Testis (tissue), 5 donors: ENCODE measurements at places on chromosomes 5 and 9.

- DNase-seq, result no peak
Observed at GRCh38 chr5:179314606-179315355, 30.5 kb downstream of the ADAMTS2 start.

- no peak for DNase-seq
Observed at GRCh38 chr5:124996023-124996763, 249.8 kb upstream of the ZNF608 start.

DNA sequence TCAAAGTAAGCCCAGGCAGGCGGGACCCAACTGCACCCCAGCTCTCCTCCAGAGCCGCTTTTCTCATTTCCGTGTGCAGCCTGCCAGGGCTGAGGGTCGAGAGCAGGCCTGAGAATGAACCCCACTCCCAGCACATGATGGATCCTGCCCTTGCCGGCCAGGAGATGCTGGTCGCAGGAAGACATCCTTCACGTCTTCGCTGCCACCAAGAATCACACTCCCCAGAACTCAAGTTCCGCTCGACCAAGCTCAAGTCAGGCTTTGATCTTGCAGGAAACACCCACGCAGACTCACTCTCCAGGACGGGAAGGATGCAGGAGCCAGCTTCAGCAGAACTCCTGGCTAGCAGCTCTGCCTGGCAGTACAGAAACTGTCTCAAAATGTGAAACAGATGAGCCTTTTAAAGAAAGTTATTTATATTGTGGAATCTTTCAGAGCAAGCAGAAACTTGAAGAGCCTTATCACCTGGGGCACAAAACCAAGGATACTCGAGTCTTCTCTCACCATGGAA lies 102.4 kb downstream of the ROR2 start:
- DNase-seq, result peak; percentile 41

DNA sequence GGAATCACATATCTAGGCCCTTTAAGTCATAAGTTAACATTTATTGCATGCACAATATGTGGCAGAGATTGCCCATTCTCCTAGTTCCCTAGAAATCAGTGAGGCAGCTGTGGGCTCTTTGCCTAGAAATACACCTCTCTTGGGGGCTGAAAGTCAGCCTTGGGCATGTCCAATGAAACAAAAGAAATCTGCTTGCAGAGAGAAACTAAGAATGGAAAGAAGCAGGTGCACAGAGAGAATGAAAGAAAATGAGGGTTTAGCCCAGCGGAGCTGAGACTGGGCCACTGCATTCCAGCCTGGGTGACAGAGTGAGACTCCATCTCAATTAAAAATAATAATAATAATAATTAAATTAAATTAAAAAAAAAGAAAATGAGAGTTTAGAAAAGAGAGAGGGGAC lies 57.3 kb upstream of the DAB2 start:
- DNase-seq, result no peak

DNA sequence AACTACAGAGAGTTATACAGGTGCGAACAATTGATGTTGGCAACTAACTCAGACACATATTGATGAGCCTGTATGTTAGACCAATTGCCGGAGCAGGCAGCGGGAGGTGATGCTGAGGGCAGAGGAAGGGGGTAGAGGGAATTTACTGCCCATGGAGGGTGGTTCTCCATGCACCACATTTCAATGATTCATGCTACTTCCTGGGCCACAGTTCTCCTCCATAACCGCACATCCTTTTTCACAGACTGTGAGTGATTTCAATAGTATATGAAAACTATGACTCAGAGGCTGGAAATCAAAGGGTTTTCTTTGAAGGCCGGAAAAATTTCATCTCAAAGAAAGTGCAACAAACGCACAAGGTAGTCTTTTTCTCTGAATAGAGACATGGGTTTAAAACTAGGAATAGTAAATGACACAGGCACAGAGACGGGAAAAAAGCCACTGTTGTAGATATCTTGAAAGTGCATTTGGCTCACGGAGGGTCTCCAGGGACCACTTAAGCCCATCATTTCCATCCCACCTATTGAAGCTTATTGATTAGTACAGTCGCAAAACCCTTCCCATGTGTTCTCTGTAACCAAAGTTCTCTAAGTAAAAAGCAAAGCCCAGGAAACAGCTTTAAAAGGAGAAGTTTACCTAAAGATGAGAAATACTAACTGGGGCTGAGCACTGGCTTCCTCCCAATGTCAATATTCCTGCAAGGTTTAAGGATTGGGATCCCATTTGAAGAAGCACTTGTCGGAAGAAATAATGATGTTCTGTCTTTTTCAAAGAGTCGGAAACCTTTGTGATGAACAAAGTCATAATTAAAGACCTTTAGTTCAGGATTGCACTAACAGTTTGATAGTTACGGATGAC lies 28.0 kb upstream of the ADAM19 start:
- no peak for DNase-seq

DNA sequence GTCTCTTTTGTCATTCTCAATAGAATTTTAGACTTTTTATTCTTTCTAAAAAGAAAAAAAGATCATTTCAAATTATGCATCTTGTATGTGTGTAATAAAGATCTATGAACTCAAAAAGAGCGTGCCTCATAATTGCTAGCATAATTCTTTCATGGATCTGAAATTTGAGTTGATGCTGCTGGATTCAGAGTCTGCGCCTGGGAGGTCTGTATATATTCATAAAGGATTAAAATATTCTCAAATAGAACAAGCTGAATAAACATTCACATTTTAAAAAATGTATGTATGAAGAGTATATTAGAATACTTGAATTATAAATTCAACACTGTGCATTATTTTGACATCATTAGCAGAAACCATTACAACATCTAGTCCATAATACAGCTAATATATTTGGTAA lies 297.8 kb upstream of the GRAMD2B start:
- no peak for DNase-seq

DNA sequence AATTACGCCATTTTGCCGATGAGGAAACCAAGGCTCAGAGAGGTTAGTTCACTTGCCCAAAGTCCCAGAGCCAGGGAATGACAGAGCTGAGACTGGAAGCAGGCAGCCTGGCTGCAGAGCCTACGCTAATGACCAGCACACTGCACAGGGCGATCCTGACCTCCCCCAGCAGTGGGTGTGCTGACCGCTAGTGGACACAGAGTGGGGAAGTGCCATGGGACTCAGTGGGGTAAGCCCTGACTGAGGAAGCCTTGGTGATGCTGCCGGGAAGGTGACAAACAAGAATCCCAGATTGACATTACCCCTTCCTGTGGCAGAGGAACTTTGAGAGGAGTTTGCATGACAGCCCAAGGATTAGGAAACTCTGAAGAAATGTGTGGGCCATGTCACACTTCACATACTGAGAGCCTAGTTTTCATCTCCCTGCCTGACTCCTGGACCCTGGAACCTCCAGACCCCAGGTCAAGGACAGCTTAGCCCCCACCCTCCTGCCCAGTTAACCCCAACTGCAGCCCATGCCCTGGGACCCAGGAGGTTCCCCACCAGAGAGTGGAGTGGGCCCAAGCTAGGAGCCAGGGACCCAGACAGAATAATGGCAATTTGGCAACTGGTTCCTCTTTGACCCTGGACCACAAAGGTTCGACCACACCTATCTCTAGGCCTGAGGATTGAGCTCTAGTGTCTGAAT lies 19.7 kb upstream of the CSF1R start:
- DNase-seq, result no peak

DNA sequence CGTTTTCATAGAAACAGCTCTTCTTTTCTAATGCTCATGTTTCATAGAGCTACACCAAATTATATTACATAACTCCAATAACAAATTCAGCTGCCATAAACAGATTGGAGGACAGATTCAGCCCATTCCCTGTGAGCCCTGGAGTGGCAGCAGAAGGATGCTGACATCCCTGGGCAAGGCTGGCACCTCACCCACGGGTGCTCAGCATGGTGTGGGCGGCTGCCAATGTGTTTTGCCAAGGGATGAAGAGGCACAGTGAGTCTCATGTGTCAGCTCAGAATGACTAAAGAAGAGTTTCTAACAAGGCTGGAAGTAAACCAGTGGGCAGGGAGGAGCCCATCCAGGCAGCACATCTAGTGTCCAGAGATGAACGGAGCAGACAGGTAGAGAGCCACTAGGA lies 127.1 kb upstream of the ICE1 start:
- no peak for DNase-seq

DNA sequence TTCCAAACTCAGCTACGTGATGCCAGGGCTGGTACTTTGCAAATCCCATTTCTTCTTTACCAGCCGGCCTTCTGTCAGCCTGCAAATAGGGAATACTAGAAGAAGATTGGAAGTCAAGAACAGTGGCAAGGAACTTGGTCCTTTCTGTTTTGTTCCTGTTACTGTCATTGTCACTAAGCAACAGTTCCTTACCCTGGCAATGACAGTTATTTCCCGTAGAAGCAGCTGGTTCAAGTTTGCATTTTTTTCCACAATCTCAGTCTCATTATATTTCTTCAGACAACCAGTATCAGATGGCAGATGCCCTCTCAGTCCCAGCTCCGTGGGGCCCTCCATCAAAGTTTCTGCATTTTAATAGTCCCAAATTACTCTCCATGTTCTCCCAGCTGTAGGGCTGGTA lies 9.1 kb upstream of the C1QTNF2 start:
- no peak for DNase-seq

DNA sequence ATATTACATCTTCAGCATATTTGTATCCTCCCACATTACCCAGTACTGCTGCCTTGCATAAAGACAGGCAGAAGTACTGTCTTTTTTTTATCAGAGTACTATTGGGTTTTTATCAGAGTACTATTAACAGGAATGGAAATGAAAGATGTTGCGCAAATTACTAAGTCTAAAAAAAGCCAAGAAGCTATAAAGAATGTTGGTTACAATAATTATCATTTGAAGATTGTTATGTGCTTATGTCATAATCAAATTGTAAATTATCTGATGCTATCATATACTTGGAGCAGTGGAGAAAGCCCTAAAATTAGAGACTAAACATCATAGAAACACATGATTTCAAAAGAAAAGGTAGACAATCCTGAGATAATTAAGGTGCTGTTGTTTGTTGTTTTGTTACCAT lies 188.8 kb downstream of the CCDC192 start:
- no peak for DNase-seq

DNA sequence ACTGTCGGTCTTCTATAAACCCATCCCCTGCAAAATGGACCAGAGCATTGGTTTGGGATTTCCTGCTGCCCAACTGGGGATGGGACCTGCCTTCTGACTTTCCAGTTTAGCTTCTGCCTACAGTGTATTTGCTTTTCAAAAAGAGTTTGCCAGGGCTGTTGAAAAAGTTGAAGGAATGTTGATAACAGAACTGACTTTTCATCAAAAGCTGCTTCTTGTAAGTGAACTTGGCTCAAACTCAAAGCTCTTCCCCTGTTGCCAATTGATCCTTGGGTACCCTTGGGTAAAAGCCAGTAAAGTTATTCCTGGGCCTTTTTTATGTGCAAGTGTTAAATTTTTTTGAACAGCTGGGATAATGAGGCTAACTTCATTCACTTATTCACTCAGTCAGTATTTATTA lies 142.9 kb upstream of the SLC30A5 start:
- peak; percentile 36 for DNase-seq

DNA sequence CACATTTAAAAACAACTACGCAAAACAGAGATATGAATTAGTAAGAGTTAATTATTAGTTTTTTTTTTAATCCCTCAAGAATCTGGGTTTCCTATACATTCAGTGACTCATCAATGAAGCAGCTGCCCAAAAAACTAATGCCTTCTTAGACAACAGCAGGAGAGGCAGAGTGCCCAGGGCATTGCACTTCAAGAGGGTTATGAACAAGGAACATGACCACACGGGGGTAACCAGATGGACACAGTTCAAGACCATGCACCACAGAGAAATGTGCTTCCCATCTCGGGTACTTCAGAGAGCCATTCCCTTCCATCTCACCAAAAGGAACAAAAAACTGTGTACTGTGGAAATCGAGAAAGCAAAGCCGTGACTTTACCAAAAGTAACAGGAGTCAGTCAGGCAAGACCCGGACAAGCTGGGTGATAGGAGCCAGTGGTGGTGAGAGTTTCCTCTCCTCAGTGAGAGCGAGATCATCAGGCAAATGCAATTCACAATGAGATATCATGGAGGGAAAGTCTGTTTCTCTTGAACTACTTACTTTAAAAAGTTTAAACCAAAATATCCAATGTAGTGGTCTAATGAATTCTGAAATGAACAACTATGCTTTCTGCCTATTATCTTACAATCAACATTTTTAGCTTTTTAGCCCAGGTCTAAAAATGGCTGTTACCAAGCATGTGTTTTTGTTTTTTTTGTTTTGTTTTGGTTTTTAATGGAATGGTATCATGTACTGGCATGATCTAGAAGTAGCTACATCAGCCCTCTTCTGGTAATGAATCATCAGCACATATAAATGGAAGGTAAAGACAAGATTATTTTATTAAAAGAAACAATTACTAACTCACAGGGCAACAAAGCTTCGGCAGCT lies 192.1 kb downstream of the TSSK1B start:
- no peak for DNase-seq

GRCh38 chr9:18423791-18424531 lies 50.0 kb upstream of the ADAMTSL1 start:
- DNase-seq, result no peak

DNA sequence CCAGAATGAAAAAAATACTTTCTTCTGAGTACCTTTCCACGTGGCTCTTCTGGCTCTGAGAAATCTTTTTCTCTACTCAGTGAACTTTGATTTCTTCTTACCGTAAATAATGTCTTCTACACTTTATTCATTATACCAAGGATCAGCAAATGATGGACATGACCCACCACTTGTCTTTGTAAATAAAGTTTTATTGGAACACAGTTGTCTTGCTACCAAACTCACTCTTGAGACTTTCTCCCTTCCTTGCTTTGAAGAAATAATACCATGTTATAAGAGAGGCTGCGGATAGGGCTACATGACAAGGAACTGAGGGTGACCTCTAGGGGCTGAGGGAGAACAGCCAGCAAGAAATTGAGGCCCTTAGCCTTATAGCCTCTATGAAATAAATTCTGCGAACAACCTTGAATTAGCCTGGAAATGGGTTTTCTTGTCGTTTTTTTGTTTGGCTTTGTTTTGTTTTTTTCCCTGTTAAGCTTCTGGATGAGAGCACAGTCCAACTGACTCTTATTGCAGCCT lies 212.5 kb downstream of the COMMD10 start:
- DNase-seq, result no peak

DNA sequence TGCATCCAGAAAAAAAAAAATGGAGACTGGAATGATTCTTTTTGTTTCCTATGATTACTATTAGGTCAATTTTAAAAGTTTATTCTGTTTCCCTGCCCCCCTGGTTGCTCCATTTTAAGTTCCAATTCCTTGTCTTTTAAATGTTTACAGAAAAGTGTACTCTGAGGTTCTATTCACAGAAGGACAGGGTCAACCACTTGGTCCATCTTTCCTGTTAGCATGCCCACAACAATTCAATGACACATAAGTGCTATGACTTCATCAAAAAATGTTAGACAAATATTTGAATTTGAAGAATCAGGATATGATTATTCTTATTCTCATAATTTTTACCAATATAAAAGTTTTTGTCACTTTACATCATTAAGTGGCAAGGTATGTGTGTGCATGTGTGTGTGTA lies 123.7 kb downstream of the PDE4D start:
- no peak for DNase-seq

DNA sequence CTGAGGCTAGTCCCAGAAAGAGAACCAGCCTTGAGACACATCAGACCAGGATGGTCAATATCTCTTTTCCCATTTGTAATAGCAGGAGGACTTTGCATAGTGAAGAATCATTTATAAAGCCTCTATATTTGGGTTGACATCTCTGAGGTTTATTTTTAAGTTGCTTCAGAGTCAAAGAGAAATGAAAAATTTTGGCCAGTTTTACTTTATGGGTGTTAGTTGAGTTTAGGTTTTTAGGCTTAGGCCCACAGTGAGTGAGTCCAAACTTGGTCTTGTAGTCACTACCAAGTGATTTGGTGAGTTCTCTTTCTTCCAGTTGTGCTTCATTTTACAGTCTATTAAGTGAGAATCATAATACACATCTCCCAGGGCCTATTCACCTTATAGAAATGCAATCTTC lies 5.3 kb upstream of the MEF2C start:
- DNase-seq, result no peak
